ENCODE measurements at places on chromosomes 2 and 18.

GRCh38 chr2:175435012-175435411, 253.5 kb upstream of the ATP5MC3 start:
- DNase-seq: no peak

- DNase-seq: peak; percentile 76
Measured at GRCh38 chr2:64644458-64645382, 9.0 kb downstream of the SERTAD2 start.

DNA sequence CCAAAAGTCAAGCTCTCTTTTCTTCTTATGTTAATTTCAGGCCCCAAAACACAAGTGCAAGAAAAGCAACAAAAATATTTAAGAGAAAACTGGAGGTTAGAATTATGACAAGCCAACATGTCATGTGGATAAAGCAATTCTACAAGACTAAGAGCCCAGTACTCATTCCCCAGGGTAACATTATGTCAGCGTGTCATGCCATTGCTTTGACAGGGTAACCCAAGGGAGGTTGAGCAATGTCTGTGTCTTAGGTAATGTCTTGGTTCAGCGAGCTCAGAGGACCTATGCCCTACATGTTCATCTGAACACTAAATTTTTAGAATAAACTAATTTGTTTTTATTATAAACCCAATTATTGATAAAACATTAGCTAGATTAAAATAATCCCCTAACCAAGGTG, 173.2 kb upstream of the ZNF804A start:
- DNase-seq: no peak

- no peak for DNase-seq
Measured at GRCh38 chr2:99638791-99639190, 149.0 kb upstream of the REV1 start.

DNA sequence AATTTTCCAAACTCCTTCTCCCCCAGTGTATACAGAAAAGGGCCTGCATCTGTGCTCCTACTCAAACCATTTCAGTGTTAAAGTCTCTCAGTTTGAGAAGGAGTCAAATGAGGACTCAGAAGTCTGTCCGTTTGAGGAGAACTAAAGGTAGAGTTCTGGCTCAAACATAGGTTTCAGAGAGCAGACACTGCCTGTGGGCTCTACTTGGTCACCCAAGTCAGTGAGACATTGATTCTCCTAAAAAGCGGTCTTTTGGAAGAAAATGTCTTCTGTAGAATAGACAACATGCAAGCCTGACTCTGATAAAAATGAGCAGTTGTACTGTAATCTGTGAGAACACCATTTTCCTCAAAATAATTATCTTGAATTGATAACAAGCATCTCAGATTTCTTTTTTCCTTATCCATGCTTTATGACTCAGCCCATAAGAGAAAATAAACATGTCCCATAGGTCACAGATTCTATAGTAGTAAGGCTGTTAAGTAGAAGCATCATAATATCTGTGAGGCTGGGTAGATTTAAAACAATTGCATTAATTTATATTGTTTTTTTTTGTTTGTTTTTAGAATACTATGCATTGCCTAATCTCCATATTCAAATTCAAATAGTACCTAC, 82.8 kb downstream of the ASXL3 start:
- DNase-seq: no peak

- DNase-seq: peak; percentile 4
Measured at GRCh38 chr2:98367721-98368120, 21.5 kb downstream of the CNGA3 start.

GRCh38 chr2:176407706-176408105, 138.5 kb downstream of the MTX2 start:
- DNase-seq: no peak

GRCh38 chr2:41197781-41198180, 745.9 kb upstream of the SLC8A1 start:
- DNase-seq: no peak

- DNase-seq: no peak
Measured at GRCh38 chr2:229922449-229923386, at the start of gene FBXO36. TSS of gene FBXO36 (plus strand) at chr2:229922503. CDS start at chr2:229922514, 11 bp downstream.

DNA sequence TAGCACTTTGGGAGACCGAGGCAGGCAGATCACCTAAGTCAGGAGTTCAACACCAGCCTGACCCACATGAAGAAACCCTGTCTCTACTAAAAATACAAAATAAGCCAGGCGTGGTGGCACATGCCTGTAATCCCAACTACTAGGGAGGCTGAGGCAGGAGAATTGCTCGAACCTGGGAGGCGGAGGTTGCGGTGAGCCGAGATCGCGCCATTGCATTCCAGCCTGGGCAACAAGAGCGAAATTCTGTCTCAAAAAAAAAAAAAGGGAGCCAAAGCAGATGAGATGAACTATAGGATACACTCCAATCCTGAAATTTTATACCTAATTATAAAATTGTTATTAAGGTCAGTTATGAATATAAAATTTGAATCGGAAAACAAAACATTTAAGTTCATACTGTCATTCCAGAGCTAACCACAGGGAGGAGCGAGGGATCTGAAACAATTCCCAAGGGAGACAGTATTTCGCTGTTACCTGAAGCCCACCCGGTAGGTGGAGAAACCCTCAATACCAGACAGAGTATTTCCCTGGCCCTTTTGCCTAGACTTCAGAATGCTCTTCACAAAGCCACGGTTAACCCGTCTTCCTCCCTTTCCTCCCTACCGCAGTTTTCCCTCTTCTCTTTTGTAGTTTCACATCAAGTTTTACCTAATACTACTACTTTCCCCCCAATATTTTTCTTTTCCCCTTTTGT, 1.4 kb downstream of the PPM1G start:
- DNase-seq: no peak

GRCh38 chr2:9764153-9764778, 79.0 kb upstream of the TAF1B start:
- no peak for DNase-seq

GRCh38 chr2:20454036-20454981, 7.4 kb downstream of the RHOB start:
- no peak for DNase-seq

DNA sequence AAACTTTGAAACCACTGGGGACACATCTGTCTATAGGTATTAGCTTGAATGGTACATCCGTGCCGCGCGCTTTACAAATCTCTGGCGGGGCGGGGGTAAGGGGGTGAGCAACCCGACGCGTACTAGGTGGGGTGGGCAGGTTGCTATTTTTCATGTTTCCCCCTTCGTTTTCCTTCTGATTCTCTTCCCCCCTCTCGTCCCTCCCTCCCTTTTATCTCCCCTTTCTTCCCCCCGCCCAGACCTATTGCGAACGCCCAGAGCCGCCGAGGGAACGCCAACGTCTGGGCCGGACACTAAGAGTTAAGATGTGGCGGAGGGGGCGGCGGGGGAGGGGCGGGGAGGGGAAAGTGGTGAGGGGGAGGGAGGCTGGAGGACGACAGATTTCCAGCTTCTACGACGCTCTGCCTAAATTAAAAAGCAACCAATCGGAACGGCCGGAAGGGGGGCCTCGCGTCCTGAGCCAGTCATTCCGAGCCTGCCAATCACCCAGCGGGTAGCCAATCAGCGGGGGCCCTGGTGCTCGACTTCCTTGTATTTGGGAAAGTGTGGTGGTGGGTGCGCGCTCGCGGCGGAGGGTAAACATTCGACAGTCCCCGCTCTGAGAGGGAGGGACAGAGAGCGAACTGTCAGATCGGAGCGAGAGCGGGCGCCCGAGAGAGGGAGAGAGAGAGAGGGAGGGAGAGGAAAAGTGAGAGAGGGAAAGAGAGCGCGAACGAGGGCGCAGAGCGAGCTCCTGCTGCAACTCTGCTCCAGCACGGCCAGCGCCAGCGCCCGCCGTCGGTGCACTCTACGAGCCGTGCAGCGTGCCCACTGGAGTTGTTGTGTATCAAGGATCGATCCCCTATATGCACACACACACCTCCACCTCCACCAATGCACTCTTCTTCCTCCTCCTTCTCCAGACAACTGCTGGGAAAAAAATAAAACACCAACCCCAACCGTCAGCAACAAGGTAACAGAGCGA, at the start of gene POU3F3:
TSS of gene POU3F3 (plus strand) at position 582 of the 964 bp plus-strand sequence. CDS start 1,396 bp downstream, outside the sequence.
- peak; percentile 98 for DNase-seq

DNA sequence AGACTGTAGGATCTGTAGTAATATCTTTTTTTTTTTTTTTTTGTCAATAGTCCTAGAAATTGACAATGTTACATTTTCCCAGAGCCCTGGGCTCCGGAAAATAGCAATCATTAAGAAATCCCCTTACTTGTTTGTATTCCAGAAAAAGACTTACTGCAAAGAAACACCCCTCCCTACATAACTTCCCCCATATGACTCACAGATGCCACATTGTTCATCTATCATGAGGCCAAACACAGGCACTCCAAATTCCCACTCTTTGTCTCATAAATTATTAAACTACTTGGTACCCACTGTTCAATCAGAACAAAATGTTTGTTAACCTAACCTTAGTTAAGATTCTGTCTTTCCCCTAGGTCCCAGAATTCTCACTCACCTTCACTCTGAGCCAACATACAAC, 53.5 kb downstream of the TEX51 start:
- no peak for DNase-seq

GRCh38 chr2:179843541-179843940, 17.9 kb downstream of the ZNF385B start:
- no peak for DNase-seq

GRCh38 chr2:227862227-227862740, 9.1 kb upstream of the DAW1 start:
- DNase-seq: no peak

GRCh38 chr2:217932803-217933616, 69.8 kb downstream of the TNS1 start:
- no peak for DNase-seq

DNA sequence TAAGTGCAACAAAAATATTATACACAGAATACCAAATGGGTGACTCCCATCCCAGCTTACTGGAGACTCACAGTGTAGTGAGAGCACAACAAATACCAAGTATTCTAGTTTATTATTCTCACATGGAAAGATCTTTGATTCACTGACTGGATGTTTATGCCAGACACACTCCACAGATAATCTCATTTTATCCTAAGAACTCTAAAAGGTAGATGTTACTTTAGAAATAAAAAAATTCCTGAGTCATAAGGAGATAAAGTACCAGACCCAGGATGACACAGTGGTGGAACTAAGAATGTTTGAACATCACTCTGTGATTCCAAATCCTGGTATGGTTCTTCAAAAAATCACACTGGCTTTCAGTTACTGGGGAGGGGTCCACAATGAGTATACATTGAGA, 136.2 kb downstream of the CDH2 start:
- no peak for DNase-seq

- DNase-seq: no peak
Measured at GRCh38 chr2:136247204-136247950, 129.4 kb upstream of the CXCR4 start.

DNA sequence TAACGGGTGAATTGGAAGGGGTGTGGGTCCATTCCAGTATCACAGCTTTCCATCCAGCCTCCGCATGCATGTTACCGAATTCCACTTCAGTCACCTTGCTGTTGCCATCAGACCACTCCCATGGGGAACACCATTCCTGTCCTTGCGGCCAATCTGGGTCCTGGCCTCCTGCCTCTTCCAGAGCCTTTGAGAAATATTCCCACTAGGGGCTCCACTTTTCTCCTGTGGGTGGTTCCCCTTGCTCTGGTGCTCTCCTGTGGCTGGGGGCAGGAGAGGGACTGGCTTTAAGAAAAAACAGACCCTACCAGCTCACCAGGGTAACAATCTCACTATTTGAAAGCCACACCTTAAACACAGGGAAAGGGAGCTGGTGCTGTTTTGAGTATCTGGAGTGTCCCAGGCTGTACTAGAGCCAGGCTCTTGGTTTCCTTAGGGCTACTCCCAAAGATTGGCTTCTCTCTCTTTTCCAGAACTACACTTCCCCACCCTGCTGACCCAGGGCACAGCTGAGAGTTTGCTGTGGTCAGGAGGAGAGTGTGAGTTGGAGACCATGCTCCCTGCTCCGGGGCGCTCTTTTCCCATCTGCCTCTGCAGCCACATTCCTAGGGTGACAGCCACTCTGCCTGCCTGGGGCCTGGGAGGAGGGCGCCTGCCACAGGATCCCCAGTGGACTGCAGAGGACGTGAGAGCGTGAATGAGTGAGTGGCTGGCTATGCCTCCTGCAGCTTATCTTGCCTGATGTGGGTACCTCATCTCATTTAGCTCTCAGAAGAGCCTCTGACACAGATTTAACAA, 460.8 kb upstream of the HS6ST1 start:
- DNase-seq: no peak

- no peak for DNase-seq
Measured at GRCh38 chr2:240822280-240822847, 2.3 kb upstream of the KIF1A start.

GRCh38 chr2:17804358-17804757, 11.9 kb upstream of the MSGN1 start:
- DNase-seq: no peak

DNA sequence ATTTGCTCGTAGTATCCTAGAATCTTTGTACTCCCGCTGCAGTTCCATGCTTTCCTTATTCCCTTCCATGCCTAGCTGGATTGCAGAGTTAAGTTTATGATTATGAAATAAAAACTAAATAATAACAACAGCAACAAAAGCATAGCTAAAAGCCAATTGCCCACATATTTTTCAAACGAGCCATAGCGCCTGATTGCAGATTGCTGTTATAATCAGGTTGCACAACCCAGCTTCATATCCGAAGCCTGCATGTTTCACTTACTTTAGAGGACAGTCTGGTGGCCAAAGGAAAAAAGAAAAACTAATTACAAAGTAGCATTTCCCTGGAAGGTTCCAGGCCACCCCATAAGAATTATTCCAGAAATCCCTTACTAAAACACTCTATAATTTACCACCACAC, 31.9 kb upstream of the PNO1 start:
- no peak for DNase-seq

DNA sequence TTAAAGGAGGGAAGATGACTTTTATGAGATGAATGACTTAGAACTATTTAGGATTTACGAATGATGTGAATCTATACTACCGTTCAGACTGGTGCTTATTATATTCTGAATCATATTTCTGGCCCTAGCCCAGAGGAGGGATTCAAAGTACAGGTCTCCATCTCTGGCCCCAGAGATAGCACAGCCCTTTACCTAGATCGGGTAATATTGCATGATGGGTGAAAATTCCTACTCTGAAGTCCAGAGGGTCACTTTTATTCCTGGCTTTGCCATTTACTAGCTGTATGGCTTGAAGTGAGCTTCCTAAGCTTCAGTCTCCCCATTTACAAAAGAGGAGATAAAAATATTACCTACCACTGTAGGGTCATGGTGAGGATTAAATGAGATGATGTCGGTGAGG, 135.8 kb upstream of the OSR1 start:
- no peak for DNase-seq

GRCh38 chr2:96970910-96971309, 15.5 kb downstream of the FAM178B start:
- DNase-seq: no peak

DNA sequence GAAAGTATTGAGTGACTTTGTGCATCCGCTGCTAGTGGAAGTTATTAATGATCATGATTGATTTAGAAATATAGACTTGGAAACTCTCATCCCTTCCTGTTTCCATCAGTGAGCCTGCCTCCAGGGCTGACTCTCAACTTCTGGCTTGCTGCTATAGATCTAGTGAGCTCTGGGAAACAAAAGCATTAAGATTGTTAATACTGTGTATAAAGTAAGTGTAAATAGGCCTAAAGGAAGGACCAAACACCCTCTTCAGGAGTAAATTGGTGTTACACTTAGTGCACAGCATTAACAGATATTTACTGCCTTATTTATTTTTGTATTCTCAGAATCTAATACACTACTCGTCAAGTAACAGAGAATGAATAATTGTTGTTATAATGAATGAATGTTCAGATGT, 285.6 kb downstream of the THSD7B start:
- no peak for DNase-seq
